ENCODE measurements at places on chromosomes 4 and X.
A peak's percentile ranks its signal among the peaks of the same experiment; 100 is the strongest.

DNA sequence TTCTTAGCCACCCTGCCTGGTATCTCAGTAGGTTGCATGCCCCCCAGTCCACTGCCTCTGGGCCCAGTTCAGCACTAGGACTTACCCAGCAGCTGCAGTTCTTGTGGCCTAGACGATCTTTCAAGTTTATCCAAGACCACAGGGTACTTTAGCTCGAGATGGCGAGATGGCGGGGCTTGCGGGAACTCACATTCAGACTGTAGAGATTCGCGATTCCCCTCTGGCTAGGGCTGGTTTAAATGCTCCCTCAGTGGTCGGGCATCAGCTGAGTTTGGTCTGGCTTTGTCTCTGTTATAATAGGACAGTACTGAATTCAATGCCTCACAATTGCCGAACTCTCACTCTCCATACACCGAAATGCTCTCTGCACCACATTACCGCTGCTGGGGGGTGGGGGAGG lies 18.4 kb upstream of the RFC1 start:
- no peak for DNase-seq

GRCh38 chrX:41110801-41111625 lies 25.8 kb downstream of the USP9X start:
- DNase-seq: no peak

DNA sequence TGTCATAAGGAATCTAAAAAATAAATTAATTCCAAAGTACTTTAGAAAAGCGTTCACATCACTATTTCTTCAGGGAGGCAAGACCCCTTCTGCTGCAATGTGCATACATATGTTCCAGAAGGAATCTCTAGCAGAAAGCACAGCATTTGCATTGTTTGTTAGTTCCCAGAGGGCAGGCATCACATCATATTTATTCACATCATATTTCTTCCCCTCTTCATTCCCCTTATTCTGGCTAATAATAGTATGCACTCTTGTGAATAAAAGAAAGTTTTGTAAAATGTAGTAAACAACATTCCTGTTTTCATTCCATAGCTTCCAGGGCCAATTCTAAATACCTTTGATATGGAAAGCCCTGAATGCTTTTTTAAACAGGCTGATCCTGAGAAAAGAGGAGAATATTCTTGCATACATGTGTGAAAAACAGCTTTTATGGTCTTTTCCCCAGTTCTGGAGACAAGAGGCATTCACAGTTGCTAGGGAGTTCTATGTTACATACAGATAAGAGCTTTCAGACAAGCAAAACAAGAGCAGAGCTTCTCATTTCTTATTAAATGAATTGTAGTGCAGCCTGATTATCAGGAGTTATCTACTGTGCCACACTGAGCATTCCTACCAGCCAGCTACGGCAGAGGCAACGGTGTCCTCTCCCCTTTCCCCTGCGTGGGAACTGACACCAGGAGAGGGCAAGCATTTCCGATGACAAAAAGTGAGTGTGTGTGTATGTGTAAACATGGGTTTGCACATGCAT lies 15.2 kb downstream of the GATB start:
- no peak for DNase-seq

GRCh38 chr4:1294424-1294823 lies 4.7 kb downstream of the MAEA start:
- no peak for DNase-seq

DNA sequence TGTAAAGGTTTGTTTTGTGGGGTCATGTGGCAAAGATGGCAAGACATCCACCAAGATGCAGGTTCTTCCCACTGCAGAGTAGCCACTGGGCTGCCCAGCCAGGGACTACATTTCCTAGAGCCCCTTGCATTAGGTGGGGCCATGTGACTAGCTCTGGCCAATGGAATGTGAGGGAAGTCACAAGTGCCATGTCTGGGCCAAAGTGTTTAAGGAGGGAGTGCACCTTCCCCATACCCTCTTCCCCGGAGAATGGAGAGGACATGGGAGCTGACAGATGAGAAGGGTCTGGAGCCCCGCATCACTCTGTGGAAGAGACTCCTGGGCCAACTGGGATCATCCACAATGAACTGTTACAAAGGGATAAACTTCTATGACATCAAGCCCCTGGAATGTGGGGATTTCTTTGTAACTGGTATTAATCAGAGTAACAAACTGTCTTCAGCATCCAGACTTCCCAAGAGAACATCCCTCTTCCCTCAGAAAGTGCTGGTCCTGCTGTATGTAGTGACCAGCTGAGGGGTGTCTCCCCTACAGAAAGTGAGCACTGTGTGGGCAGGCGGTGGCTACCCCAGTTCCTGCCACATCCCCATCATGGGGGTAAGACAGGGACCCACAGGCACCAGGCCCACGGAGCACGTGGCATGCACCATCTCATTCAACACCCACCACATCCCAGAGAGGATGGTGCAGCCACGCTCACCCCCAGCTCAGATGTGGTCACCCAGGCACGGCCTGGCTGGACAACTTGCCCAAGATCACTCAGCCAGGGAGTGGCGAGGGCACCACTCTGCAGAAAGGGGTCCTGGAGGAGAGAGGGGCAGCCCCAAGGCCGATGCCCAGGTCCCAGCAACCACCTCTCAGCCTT lies 10.9 kb downstream of the PPP2R2C start:
- DNase-seq: no peak

DNA sequence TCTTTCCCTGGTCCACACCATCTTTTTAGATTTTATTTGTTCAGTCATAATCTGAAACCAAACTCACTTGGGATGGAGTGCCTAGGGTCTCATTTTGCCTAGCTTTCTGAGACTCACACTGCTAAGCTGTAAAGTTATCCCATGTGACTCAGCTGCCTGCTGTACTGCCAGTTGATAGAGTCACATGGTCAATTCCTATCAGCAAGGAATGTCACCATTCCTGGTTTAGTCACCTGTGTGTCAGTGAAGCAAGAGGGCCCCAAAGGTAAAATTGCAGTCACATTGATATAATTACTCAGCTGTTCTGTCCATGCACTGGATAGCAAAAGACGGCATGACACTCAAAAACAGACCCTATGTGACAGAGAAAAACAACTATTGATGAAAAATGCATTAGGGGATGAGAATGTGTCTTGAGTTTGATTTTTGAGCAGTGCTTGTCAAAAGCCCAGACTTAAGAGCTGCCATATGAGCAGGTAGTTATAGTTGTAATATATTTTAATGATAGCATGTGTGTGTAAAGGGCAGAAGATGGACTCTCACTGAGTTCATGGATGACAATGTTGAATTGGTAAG lies 413.2 kb downstream of the PPARGC1A start:
- no peak for DNase-seq

DNA sequence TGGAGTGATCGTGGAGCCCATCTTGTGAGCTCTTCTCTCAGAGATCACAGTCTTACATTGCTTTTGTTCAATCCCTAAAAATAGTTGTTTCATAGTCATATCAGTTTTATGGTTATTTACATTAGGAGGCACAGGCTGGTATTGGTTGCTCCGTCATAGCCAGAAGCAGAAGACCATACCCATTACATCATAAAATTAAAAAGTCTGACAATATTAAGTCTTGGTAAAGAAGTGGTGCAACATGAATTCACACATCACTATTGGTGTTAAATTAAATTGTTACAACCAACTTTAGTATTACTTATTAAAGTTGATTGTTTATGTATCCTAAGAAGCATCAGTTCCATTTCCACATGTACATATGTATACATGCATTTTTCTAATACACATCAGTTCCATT lies 84.6 kb downstream of the LARP1B start:
- DNase-seq: no peak

GRCh38 chr4:4320528-4320927 lies 30.5 kb downstream of the ZBTB49 start:
- no peak for DNase-seq

GRCh38 chrX:41734530-41734929 lies 10.5 kb downstream of the GPR82 start:
- peak; percentile 4 for DNase-seq

GRCh38 chr4:178356725-178357124 lies 914.5 kb upstream of the AGA start:
- no peak for DNase-seq

DNA sequence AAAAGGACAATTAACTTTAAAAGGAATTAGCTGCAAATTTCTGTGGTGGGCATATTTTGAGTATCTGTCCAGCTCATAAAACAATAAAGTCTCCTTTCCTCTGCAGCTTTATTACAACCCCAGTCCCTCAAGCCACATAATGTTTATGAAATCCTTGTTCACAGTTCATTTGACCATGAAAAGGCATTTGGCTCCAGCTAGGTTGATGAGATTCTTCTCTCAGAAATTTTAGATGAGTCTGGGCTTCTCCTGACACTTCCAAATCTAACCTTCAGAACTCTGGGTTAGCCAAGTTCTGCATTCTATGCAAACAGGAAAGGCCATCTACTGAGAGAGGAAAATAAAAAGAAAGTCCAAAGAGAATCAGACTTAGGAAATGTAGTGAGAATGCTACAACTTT lies 156.8 kb downstream of the GRXCR1 start:
- no peak for DNase-seq

GRCh38 chr4:124097447-124097846 lies 615.1 kb downstream of the ANKRD50 start:
- DNase-seq: no peak

DNA sequence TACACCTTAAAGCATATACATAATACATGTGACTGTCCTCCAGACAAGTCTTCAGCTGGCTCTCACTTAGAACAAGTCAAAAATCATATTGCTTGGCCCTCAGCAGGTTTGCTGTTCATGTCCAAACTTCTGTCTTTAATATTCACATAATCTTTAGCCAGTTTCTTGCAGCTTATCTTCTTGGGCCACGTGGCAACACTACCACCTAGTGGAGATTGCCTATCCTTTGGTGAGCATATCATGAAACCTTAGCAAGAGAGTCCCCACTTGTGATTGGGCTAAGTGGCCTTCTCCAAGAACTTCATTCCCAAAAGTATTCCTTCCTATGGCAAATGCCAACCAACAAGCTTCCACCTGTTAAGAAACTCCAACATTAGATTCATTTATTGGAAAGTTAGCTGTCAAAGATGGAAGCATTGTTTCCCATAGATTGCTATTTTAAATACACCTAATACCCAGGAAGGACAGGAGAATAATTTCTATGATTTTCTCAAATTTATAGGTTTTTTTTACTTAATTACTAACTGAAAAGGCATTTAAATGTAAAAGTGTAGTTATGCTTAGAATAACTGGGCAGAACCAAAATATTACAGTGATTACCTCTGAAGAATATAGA lies 231.9 kb upstream of the INTU start:
- DNase-seq: peak; percentile 59

- DNase-seq: peak; percentile 46
Measured at GRCh38 chr4:47933840-47934239, 19.5 kb upstream of the NFXL1 start.

DNA sequence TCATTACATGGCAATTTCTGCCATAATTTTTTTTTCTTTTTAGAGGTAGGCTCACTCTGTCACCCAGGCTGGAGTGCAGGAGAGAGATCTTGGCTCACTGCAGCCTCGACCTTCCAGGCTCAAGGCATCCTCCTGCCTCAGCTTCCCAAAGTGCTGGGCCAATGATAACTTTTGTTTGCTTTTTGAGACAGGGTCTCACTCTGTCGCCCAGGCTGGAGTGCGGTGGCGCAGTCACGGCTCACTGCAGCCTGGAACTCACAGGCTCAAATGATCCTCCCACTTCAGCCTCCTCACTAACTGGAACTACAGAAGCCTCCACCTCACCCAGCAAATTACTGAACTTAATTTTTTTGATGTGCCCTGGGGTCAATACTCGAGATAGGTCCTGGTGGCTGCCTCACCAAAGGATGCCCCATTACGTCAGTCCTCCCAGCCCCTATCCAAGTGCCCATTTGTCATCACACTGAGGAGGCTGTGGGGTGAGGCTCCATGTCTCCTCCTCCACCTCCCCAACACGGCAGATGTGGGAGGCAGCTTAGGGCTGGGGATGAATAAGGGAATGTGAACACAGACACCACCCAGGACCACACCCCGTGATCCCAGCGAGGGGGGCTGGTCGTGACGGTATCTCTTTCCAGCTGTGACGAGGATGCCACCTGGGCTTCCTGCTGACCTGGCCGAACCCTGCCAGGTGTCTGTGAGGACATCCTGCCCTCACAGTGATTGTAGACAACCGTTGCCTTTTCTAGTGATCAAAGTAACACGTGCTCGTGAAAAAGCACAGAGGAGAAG lies 12.4 kb upstream of the NKX1-1 start:
- no peak for DNase-seq

Measured in HT1080 (cell line).